ENCODE measurements at places on chromosomes 1 and 21.

- DNase-seq: no peak
These were observed 22.2 kb upstream of the ECE1 start for GRCh38 chr1:21312407-21312992.

DNA sequence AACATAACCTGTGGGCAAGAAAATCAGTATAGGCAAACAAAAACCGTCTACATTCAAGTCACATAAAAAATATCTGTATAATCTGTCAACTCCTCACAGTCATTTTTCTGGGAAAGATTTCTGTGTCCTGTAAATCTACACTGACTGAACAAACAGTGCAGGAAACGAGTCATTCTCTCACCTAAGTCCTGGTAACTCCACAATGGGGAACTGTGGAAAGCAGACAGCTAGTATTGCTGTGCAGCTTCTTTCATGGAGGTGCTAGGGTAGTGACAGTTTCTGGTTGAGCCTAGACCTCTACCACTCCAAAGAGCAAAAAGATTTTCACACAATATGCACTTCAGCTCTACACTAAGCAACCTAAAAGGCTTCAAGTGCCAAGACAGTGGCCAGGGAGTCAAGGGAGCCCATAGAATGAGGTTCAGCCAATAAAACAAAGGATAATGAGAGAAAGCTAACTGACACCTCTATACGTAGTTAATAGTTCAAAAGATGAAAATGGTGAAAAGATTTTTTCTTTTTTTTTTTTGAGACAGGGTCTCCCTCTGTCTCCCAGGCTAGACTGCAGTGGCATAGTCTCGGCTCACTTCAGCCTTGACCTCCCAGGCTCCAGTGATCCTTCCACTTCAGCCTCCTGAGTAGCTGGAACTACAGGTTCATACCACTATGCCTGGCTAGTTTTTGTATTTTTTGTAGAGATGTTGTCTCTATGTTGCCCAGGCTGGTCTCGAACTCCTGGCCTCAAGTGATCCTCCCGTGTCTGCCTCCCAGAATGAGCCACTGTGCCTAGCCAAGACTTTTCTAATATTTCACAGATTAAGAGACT, 5.5 kb downstream of the PTP4A2 start:
- DNase-seq: no peak

- DNase-seq: peak; percentile 55
These were observed 36.1 kb upstream of the KHDRBS1 start for GRCh38 chr1:31977385-31978131.

DNA sequence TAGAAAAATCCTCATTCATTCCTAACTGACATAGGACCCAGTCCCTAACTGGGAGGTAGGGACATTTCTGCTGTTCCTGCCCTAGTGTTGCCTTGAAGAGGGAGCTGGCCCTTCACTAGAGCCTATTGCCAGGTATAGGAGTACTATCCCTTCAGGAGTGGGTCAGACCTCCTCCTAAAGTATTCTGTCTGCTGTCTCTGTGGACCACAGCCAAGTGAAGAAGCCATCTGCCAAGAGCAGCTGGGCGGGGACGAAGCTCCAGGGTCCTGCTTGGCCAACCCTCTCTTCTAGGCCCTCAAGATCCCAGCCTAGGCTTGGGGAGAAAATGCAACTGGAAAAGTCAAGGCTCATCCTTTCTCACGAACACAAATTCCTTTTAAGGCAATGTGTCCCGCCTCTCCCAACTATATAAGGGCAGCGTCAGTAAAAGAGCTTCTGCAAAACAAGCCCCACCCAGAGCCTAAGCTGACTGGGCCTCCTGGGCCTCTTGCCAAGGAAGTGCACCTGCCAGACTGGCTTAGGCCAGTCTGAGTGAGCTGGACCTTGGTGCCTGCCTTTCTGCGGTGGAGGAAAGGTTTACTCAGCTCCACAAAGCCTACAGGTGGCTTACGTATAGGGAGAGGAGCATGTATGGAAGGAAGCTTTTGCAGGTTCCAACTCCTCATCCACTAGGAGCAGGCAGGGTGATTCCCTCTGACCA, 638 bp upstream of the TUFT1 start:
- DNase-seq: no peak

DNA sequence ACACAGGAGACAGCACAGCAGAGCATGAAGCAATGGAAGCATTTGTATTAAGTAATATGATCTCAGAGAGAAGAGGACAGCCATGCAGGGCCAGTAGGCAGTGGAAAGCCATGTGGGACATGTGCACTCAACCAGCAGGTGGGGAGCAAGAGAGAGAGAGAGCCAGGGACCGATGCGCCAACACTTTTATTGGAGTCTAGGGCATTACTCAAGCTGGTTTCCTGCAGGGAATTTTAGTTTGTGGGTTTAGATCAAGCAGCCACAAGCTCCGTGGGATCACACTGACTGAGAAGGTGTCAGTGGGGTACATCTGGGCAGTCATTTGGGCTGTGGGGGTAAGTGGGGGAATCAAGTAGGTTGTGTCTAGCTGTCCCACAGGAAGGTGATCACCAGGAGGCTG, 137.1 kb downstream of the PCBP3 start:
- DNase-seq: no peak

GRCh38 chr1:183270541-183271141, 84.6 kb downstream of the LAMC2 start:
- DNase-seq: peak; percentile 50

GRCh38 chr1:200967693-200968468, 55.6 kb downstream of the KIF21B start:
- DNase-seq: no peak

DNA sequence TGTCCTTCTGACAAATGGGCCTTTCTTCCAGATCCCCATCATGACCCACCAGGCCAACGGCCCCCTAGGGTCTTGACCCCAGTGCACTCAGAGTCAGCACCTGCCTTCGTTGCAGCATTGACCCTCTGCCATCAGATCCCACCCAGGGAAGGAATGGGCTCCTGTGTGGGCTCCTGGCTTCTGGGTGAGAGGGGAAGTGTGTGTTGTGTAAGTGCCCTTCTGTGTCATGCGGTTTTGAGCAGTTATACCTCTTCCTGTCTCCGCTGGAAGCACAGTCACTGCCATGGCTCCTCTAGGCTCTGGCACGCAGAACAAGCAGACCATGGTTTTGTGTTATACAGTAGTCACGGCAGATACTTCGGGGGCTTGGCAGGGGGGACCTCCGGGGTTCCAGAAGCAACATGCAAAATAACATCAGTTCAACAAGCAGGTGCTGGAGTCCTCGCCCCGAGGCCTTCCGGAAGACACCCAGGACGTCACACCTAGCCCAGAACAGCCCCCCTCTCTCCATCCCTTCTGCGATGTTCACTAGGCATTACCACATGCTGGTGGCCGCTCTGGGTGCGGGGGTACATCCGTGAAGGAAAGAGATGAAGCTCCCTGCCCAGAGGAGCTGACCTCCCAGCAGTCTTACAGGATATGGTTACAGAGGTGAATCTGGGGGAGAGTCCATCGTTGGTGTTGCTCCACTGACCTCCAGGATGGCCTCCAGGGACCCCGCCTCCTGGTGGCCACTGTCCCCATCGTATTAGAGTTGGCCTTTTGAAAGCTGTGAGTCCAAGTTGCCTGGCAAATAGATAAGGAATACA, 17.4 kb upstream of the KCNAB2 start:
- no peak for DNase-seq

- DNase-seq: peak; percentile 67
These were observed 63.9 kb upstream of the HSD17B7 start for GRCh38 chr1:162726555-162726954.

GRCh38 chr1:155277902-155278688, 832 bp downstream of the HCN3 start:
- peak; percentile 83 for DNase-seq

DNA sequence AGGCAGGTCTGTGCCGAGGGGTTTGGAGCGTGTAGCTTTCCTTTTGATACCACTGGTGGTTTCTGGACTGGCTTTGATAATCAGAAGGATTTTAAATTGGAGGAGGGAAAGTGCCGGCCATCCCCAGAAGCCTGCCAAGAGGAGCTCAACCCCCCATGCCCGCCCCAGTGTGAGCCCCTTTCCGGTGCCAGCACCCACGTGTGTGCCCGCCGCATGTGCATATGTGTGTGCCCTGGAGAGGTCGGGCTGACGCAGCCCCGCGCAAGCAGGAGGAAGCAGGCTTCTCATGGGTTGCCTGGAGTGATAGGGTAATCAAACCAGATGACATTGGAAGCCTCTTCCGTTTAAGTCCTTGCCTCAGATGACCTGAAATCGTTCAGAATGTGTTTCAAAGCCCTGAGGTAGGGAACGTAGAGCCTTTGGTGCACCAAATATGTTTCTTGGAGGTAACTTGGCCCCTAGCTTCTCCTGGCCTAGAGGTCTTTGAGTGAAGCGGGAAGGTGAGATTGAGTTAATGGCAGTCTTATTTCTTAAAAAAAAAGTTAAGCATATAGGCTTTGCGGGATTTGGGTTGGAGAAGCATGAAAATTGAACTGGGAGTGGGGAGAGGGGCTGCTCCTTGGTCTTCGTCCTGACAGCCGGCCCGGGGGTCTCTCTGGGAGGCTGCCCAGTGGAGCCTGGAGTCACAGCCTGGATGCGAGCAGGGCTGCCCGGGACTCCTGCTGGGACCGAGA, 34.1 kb upstream of the ARHGEF16 start:
- DNase-seq: no peak

DNA sequence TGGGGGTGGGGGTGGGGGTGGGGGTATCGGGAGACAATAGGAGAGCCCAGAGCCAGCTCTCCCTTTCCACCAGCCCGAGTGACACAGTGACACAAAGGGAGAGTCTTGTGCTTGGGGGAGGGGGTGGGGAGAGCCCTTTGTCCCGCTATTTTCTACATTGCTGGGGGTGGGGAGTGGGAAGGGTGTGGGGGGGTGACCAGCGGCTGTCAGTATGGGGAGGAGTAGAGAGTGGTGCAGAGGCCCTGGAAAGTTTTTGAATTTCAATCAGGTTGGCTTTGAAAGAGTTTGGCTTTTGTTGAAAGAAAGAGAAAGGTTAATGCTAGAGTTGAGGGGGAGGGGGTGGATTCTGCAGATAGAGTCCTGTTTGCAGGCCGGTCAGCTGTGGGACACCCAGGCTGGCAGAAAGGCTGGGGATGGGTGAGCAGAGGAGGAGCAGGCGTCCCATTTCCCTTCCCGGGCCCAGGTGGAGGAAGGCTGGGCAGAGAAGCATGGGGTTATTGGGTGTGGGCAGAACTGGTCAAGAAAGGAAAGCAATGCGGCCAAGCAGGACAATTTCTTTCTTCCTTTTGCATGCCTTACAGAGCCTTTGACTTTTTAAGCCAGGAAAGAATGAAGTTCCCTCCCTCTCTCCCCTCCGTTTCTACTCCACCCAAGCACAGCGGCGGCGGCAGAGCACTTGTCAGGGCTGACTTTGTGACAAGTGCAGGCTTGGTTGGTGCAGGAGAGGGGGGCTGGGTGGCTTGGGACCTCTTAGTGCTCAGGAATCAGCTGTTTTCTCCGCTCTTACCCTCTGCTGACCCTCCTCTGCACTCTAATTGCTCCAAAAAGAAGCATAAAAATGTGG, 96.2 kb downstream of the RNF220 start:
- DNase-seq: peak; percentile 82

- no peak for DNase-seq
These were observed 99.4 kb upstream of the S1PR1 start for GRCh38 chr1:101137144-101138126.

- DNase-seq: no peak
These were observed 557.5 kb upstream of the PTBP2 start for GRCh38 chr1:96164053-96164452.

DNA sequence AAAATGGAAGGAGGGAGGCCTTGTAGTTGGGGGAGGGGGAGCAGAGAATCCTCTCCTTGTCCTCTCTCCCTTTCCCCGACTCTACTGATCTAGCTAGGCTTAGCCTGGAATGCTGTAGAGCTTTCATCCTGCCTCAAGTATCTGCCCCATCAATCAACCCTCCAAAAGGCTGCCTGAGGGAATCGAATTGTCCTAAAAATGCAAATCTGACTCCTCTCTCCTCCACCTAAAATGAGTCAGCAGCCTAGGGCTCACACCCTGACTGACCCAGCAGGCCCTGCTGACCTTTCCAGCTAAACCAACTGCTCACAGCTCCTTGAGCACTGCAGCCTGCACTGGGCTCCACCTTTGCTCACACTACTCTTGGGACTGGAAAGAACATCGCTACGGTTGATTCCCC, 2.8 kb downstream of the HPDL start:
- no peak for DNase-seq

- no peak for DNase-seq
These were observed 44.2 kb upstream of the ARHGAP29 start for GRCh38 chr1:94281361-94282142.

DNA sequence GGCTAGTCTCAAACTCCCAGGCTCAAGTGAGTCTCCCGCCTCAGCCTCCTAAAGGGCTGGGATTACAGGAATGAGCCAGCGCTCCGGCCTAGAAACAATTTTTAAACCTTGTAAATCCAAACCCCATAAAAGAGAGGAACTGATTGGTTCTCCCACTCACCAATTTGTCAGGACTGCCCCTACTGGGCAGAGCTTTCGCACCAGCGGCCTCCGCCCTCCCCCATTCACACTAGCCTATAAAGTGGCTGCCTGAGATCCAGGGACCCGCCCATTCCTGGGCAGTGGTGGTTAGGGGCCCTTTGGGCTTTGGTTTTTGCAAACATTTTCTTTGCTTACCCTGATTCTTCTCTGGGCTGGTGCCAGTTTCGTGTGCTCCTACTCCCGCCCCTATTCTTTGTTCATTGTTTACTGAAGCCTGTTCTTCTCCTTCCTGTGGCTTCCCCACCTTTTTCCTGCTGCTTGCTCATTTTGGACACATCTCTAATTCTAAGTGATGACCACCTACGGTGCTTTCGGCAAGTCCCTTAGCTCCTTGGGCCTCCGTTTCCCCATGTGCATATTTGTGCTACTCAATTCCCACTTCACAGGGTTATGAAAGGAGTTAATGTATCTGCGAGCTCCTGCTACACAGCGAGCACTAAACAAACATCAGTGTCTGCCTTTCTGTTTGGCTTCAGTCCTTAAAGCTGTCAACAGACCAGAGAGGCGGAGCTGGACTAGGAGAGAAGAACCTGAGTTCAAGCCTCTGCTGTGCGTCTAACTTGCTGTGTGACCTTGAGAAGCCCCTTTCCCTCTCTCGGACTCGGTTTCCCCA, 39.8 kb upstream of the CLIC4 start:
- peak; percentile 85 for DNase-seq

- DNase-seq: peak; percentile 27
These were observed 54.6 kb downstream of the CDC7 start for GRCh38 chr1:91555074-91555730.

- DNase-seq: no peak
These were observed 315.4 kb downstream of the MATN1 start for GRCh38 chr1:30407865-30408580.
